Left colon (tissue), 2 donors: ENCODE measurements at places on chromosomes 5 and 9. TPM values are rescaled to one million over a fixed set of nuclear protein-coding genes. Genes with fewer than 3 reads are reported as not detected.

GRCh38 chr5:126695091-126695490 is 81.8 kb upstream of the LMNB1 start:
- no peak for DNase-seq

DNA sequence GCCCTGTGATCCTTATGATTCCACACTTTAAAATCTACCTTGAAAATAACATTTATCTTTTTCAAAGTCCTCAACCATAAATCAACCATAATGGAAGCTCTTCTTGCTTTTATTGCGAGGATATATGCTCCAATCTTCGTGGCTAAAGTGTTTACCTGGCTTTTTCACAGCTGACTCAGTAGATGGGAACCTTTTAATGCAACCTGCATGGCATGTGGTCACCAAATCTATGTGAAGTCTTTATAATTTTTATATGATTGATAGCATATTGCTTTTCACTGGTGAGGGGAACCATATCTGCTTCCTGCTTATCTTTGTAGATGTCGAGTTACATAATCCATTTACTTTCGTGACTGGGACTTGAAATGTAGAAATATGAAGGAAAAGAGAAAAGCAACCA is 47.1 kb upstream of the TLX3 start:
- no peak for DNase-seq

DNA sequence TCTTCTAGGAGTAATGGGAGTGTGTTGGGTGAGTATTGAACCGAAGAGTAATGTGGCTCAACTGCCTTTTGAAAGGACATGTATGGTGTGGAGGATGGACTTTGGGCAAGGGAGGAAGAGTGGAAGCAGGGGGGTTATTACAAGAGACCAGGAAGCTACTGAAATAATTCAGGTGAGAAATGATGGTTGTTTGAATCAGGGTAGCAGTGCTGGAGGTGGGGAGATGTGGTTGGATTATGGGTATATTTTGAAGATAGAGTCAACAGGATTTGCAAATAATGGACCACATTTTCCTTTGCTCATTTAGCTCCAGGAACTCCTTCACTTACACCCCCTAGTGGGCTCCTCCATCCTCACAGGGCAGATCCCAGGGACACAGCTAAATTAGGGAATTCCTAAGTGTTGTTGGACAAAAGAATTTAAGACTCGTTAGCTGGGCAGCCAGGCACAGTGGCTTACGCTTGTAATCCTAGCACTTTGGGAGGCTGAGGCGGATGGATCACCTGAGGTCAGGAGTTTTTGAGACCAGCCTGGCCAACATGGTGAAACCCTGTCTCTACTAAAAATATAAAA is 1.2 kb upstream of the SLC4A9 start:
- no peak for DNase-seq

- no peak for DNase-seq
Observed at GRCh38 chr5:57889558-57889957, 406.9 kb upstream of the ACTBL2 start.

DNA sequence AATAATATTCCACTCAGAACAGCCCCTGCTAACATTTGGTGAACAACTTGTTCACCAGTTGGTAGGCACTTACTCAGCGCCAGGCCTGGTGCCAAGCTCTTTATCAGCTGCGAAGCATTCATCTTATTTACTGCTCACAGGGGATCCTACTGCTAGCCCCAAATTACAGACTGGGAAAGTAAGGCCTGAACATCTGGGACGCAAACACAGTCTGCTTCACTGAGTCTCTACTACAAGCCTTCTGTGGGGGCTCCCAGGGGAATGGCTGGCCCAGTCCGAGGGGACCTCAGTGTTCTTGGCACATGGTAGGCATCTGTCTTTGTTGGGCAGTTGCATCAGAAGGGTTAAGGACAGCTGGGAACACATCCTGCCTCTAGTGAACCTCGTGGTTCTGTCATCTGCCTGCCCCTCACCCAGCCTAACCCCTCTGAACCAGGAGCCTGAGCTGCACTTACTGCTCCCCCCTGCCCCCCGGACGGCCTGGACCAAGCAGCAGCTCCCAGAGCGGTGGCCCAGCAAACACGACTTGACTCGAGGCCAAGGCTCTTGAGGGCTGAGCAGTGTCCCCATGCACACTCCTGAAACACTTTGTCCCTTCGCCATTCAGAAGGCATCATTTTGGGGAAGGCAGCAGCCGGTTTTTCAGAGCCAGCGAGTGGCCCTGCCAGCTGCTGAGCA is at the start of gene PHYHD1:
TSS of gene PHYHD1 (plus strand) at position 602 of the 678 bp plus-strand sequence. CDS start 1,342 bp downstream, outside the sequence.
- no peak for DNase-seq

GRCh38 chr5:137831526-137831925 is 36.1 kb upstream of the MYOT start:
- DNase-seq, result no peak

GRCh38 chr9:16815079-16815478 is 55.4 kb downstream of the BNC2 start:
- no peak for DNase-seq

- DNase-seq, result no peak
Observed at GRCh38 chr9:72039532-72039931, 20.9 kb downstream of the C9orf57 start.

Gene SOHLH1
- not detected for total RNA-seq

Gene RAD50
- total RNA-seq, result 35.9 TPM

Gene PCDHB5
- 0.31 TPM for total RNA-seq
